ENCODE measurements at places on chromosomes 12 and 14. TPM values are rescaled to one million over a fixed set of nuclear protein-coding genes. Genes with fewer than 3 reads are reported as not detected.

The MYO1H gene
- total RNA-seq = not detected

The TAS2R30 gene
- total RNA-seq = 2.1 TPM

The PZP gene
- total RNA-seq = not detected

The BHLHE41 gene
- total RNA-seq = 3.4 TPM

The RAPGEF3 gene
- total RNA-seq = 3.4 TPM

The SRP54 gene
- 77.4 TPM for total RNA-seq

The SLC35F4 gene
- not detected for total RNA-seq

The RTN1 gene
- 9.8 TPM for total RNA-seq

The IFNG gene
- not detected for total RNA-seq

The RABGGTA gene
- total RNA-seq = 51.7 TPM

The ZNF385A gene
- 8.3 TPM for total RNA-seq

The ARHGAP9 gene
- 0.69 TPM for total RNA-seq

The GPR137C gene
- 0.10 TPM for total RNA-seq

The KRT77 gene
- not detected for total RNA-seq

The TSPAN8 gene
- total RNA-seq = not detected

The OAS2 gene
- total RNA-seq = 0.71 TPM

The MIP gene
- total RNA-seq = not detected

The NTS gene
- not detected for total RNA-seq

The HOXC11 gene
- total RNA-seq = 1.2 TPM

The GZMB gene
- total RNA-seq = not detected

The RGS6 gene
- total RNA-seq = not detected

All from MCF 10A (cell line).